ENCODE measurements at places on chromosomes 4 and X. TPM values are rescaled to one million over a fixed set of nuclear protein-coding genes. Genes with fewer than 3 reads are reported as not detected.

- no peak for DNase-seq
Observed at GRCh38 chrX:17692709-17693346, 44.5 kb upstream of the SCML1 start.

GRCh38 chrX:15834827-15835595 lies 19.6 kb downstream of the AP1S2 start:
- no peak for DNase-seq

DNA sequence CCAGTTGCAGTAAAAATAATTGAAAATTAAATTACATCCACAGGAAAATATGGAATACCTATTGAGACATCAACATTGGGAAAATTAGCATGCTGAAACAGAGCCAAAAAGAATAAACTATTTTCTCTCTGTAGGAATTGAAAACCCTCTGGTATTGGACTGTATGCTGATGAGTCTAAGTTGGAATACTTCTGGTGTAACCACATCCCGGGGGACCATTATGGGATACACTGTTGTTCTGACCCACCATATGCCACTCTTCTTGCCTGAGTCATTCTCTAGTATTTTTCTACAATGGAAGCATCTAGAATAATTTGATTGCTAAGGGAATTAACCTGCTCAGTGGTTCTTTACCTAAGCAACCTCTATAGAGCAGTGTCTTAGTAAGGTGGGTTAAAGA lies 640.7 kb upstream of the AGA start:
- DNase-seq: no peak

GRCh38 chr4:100722866-100723459 lies 205.1 kb upstream of the EMCN start:
- DNase-seq: no peak

PGRMC1 gene
- 43.1 TPM for total RNA-seq

DNA sequence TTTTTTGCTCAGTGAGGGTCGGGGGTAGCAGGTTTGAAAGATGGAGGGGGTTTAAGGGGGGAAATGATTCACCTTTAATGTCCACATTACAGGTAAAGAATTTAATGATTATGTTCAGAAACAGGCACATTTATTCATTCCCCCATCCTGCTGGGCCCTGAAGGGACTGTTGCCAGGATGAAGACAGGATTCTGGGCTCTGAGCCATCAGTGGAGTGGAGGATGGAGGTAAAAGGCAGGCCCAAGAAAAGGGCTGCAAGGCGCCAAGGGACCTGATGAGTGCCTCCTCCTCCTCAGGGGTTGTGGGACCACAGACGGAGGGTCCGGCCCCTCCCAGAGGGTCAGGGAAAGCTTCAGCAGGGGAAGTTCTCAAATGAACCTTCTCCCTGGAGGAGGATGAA lies 40.4 kb upstream of the PROM1 start:
- no peak for DNase-seq

GRCh38 chr4:17187003-17187402 lies 288.6 kb upstream of the LDB2 start:
- no peak for DNase-seq

GRCh38 chr4:74005528-74005927 lies 7.1 kb upstream of the CXCL5 start:
- DNase-seq: no peak

DNA sequence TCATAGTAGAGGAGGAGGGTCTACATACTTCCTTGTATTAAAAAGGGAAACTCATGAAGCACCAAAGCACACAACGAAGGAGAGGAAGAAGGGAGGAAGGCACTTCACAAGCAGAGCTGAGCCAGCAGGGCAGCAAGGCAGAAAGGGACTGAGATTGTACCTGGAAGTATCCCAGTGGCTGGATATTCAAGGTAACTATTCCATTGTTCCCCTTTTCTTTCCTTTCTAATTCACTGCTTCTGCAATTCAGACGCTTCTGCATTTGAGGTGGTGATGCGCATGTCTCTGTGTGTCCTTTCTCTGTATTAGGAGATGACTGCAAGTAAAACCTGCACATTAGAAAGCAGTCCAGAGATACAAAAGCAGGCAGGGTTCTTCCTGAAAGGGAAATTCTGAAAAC lies 54.9 kb downstream of the UBQLN2 start:
- DNase-seq: no peak

DNA sequence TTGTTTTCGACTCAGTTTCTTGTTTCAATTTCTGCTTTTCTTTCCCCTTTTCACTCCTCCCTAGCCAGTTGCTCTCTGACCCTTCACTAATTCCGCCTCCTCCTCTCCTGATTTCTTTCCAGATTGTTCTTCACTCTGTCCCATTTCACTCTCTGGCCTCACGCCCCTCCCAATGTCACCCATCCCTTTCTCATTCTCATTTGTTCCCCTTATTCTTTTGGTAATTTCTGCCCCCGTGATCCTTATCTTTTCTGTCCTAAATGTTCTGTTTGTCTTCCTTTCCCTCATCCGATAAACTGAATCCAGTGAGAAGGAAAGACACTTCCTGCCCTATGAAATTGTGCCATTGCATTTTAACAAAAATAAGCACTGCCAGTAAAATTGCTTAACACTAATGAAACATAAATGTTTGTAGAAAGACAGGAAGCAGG lies 94.5 kb upstream of the RASGEF1B start:
- DNase-seq: no peak

MAGED4 gene
- total RNA-seq: 2.7 TPM

- no peak for DNase-seq
Observed at GRCh38 chr4:93261207-93261606, 567.3 kb upstream of the ATOH1 start.

GRCh38 chrX:100871594-100872560 lies 2.3 kb downstream of the NOX1 start:
- DNase-seq: no peak

DNA sequence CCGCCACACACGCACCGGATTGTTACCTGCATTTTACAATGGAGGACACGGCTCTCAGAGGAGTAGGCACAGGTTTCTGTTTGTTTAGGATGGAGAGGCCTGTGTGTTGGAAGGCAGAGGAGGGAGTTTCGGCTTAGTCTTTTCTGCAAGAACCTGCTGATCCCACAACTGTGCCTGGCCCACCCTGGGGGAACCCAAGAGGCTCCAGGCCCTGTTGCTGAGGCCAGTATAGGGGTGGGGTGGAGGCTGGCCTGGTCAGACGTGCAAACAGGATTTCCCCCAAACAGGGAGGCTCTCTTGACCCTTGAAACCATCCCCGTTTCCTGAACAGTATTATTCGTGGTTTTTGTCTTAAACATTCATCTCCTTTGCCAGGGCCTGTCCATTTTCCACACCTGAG lies 772 bp upstream of the SLC49A3 start:
- no peak for DNase-seq

DNA sequence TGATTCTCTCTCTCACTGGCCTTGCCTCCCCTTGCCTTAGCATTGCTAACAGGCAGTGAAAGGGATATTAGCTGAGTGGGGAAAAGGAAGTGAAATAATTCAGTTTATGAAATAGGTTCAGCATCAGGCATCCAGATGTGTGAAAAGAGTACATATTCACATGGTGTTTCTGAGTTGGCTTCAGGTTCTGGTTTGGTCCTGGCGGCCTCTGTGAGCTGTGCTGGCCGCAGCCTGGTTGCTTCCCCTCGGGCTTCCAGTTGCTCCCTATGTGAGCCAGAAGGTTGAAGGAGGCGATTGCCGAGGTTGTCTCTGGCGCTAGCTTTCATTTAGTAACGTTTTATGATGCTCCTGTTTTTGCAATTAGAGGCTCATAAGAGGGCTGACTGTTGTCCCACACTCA lies 99.1 kb upstream of the TLR2 start:
- DNase-seq: no peak

DNA sequence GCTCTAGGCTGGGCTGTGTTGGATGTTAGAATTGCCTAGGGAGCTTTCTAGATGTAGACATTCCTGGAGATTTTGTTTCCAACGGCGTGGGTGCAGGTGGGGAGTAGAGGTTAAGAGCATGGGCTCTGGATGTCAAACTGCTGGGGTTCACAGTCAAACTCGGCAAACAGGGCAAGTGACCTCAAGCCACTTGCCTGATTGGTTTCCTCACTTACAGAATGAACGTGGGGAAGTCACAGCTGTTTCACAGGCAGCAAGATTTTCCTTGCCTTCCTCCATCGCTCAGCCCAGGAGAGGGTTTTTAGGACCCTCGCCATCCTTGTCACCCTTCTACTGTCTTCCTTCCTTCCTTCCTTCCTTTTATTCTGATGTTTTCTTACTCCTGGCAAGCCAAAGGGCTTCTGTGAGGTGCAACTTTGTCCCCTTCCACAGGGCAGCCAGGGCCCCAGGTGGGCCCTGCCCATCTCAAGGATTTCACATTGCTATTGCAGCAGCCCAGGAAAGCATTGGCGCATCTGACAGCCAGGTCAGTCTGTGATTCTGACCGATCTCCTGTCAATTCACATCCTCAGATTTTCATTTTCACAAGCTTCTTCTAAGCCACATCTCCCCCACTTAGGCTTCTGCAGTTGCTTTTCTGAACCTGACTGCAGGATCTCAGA lies 7.0 kb downstream of the RTL5 start:
- DNase-seq: no peak

ACE2 gene
- total RNA-seq: 0.38 TPM

TCEAL7 gene
- total RNA-seq: 6.1 TPM

- no peak for DNase-seq
Observed at GRCh38 chrX:9298221-9298620, 166.6 kb upstream of the TBL1X start.

- no peak for DNase-seq
Observed at GRCh38 chr4:184763150-184763780, 29.4 kb upstream of the CENPU start.

HSFX3 gene
- total RNA-seq: 0.28 TPM

MAGEB17 gene
- total RNA-seq: not detected

RRAGB gene
- total RNA-seq: 20.2 TPM

All from thymus (tissue), 14 donors.